ENCODE measurements at places on chromosomes 12 and 14.

GRCh38 chr14:65753061-65753460 is 340.5 kb downstream of the FUT8 start:
- DNase-seq: no peak

DNA sequence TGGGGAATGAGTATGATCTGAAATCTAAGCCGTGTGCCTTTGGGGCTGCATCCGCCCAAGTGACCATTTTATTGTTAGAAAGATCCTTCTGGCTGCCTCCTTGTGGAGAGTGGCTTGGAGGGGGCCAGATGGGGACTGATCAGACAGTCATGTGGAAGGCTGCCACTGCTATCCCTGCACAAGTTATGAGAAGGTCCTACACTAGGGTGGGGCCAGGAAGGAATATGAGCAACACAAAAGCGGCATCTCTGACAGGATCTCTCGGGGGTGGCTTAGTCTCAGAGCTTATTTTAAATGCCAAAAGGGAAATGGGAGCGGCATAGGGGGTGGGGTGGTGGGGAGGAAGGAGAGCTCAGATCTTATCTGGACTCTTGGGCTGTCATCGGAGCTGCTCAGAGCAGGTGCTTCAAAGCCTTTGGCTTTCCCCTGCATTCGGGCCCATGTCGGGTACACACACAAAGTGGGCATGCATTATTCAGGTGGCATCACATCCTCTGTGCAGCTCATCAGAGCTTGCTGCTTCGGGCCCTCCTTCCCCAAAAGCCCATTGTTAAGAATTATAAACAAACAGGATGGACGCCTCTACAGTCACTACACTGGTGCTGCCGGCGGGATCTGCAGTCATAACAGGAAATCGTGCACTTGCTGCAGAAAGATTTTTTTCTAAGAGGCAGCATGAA is 805.4 kb downstream of the VRK1 start:
- no peak for DNase-seq

GRCh38 chr12:10235761-10236631 is 23.3 kb downstream of the GABARAPL1 start:
- DNase-seq: no peak

- no peak for DNase-seq
Measured at GRCh38 chr12:114274131-114274530, 131.8 kb downstream of the TBX5 start.

- DNase-seq: no peak
Measured at GRCh38 chr14:72677664-72678063, 216.2 kb downstream of the DPF3 start.

DNA sequence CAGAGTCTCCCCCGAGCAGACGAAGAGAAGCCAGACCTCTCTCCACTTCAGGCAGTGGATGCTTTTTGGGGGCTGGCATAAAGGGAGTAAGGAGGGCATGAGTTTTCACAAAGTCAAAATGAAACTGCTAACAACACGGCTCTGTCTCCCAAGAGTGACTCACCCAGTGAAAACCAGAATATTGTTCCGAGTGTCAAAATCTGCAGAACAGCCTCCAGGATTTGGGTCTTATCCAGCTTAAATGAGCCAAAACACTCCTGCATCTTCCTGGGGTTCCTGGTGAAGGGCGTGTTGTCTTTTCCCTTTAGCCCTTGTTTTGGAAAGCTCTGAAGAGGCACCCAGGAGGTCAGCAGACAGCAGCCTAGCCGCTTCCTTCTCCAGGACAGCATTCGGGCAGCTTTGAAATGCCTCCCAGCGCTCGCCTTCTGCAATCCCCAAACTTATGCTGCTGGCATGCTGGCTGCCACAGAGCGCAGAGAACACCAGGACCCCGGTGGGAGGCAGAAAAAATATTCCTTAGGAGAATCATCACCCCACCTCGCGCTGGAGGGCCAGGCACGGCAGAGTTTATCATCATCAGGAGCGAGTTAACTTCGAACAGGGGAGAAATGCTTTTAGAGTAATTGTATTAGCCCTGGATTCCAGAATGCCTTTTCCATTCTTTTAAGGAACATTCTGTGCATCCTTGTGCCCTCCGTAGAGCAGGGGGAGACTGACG is 117.7 kb upstream of the NCOR2 start:
- DNase-seq: peak; percentile 87

DNA sequence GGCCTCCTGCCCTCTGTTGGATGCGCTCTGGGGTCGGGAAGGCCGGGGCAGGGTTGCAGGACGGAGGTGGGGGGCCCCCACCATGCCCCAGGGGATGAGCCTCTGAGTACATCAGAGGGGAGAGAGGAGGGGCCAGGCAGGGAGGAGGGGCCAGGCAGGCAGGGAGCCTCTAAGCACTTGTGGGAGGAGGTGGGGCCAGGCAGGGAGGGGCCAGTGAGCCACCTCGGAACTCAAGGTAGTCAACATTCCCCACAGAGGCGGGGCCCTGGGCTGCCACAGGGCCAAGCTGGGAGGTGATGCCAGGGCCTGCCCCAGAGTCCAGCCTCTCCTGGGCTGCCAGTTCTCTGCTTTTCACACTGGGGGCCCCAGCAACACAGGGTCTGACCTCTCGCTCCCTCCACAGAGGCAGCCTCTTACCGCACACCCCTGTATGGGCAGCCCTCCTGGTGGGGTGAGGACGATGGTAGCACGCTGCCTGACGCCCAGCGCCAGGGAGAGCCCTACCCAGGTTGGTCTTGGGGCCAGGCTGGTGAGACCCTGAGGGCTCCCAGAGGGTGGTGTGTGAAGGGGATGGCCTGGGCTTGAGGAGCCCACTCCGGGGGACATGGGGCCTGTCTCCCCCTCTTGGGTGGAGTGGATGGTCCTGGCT is 17.4 kb downstream of the CEP170B start:
- no peak for DNase-seq

- DNase-seq: no peak
Measured at GRCh38 chr12:114403690-114404066, 2.3 kb downstream of the TBX5 start.

DNA sequence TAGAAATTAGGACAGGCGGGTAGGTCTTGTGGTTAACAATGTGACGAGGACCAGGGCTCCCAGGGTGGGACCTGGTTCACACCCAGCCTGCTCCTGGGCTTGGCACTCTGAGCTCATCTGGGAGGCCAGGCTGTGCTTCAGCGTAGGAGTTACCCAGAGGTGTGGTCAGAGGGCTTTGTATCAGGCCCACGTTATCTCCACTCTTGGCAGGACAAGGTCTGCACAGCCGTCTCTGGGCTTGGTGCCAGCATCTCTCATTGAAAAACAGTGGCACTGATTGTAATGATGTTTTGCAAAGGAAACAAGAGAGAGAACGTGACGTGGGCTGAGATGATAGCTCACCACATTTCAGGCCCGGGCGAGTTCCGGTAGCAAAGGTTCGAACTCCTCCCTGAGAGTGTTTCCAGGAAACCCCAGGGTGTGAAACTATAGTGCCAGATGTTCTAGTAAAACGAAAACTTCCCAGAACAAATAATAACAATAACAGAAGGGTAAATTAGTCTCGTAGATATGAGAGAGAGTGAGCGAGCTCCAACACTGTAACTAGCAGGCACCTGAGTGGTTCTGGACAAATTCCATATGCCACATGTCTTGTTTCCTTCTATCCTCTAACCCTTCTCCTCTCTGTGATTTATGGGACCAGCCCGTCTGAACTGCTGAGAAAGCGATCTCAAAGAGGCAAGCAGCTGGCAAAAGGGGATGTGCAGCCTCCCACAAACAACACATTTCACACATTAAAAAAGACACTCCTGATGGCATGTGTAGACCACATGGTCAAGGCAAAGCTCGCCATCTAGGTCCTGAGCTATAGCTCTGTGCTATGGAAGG is 227.3 kb downstream of the KTN1 start:
- DNase-seq: no peak

DNA sequence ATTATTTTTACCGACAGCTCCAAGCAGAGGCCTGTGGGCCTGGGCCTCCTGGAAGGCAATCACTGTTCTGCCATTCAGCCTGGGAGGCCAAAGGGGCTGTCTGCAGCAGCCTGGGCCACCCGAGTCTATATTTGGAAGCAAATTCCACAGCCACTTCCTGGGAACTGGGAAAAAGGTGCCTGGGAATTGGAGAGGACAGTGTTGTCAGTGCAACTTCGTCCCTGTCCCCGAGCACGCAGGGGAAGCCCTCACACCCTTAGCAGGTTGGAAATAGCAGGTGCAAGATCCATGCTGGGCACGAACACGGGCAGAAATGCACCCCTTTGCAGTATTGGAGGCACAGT is 9.6 kb upstream of the TBX5 start:
- no peak for DNase-seq

DNA sequence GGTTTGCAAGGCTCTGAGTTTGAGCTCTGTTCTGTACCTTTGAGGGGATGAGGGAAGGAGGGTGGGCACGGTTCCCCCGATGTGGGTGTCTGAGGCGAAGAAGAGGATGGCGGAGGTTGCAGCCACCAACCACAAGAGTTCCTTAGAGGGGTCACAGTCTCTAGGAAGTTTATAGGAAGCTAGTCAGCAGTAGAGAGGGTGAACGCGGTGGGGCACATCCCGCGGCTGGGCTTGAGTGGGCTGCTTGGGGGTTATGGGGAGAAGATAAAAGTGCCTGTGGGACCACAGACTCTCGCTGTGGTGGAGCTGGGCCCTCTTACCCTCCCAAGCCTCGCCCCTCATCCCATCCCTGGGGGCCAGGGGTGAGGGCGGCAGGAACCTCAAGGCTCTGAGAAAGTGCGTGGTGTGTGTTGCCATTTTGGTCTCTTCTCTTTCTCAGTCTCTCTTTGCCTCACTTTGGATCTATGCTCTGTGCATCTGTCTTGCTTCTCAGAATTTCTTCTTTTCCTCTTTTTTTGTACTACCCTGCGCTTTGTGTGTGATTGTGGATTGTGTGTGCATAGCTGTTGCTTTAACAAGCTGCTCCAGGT is 2.7 kb downstream of the CD4 start:
- no peak for DNase-seq

DNA sequence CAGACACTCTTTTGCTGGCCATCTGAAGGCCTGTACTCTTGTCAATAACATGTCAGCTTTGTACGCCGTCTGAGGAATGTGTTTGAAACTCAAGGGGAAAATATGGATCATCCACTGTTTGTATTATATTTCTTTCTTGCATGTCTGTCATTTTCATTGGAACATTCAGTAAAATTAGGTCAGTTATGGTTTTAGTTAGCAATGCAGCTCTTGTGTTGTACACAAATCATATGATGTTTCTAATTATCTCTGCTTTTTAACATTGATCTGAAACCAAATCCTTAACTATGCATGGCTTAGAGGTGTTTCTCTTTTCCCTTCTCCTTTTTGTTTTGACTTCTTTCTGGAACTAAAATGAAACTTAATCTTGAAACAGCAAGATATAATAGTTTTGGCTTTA is 333.6 kb upstream of the PRICKLE1 start:
- DNase-seq: no peak

DNA sequence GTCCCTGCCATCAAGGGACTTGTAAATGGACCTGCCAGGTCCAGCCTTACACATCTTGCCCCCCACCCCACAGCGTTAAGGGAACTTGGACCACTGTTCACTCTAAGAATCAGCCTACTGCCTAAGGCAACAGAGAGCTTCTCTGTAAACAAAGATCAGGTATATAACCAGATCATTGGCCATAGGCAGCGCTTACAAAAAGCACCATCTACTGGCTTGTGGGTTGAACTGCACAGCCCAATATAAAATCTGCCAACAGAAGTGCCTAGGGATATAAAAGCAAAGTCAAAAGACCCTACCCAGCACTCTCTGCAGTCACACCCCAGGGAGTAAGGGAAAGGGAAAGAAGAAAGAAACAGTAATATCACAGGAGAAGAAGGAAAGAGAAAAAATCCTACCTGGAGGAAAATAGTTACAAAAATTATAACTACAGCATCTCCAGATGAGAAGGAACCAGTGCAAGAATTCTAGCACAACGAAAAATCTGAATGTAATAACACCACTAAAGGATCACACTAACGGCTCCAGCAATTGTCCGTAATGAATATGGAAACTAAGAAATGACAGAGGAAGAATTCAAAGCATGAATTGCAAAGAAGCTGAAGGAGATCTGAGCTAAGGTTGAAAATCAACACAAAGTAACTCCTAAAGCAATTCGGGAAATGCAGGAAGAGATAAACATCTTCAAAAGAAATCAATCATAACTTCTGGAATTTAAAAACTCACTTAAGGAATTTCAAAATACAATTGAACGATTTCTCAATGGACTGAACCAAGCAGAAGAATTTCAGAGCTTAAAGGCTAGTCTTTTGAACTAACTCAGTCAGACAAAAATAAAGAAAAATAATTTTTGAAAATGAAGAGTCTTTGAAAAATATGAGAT is 95.2 kb upstream of the PCED1B start:
- peak; percentile 11 for DNase-seq

DNA sequence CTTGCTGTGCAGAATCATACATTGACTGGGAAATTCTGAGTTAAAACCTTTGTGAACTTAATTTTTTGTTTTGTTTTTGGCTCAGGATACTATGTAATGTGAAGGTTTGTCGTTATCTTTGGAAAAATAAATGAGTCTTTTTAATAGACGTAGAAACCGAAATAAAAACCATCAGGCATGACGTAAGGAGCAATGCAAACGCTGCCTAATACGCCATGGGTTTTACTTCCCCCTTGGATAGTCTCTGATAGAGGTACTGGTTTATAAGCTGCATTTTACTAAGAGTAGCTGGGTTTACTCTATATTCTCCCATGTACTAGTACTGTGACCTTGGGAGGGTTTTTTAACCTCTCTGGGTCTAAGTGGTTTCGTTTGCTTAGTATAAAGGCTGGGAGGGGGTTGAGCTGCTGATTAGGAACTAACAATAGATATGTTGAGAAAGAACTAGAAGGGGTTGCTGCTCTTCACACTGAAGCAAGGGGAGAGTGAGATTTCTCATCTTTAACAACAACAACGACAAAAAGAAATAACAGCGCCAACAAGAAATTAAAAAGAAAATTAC is 66.8 kb upstream of the SLCO1C1 start:
- no peak for DNase-seq

- no peak for DNase-seq
Measured at GRCh38 chr14:31128601-31129526, 78.7 kb downstream of the HECTD1 start.

DNA sequence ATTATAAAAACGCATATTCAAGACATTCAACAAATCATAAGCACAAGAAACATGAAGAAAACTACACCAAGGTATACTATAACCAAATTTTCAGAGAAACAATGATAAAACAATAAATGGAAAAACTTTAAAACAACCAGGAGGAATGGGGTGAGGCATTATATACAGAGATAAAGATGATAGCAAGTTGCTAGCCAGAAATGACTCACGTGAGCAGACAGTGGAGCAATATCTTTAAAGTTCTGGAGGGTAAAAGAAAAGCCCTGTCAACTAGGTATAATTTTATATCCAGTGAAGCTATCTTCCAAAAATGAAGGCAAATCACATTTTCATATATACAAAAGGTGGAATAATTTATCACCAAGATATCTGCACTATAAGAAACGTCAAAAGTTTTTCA is 97.8 kb upstream of the PCED1B start:
- DNase-seq: no peak

GRCh38 chr12:11812586-11813437 is 163.3 kb downstream of the ETV6 start:
- no peak for DNase-seq

- no peak for DNase-seq
Measured at GRCh38 chr12:58841058-58841798, 79.1 kb downstream of the LRIG3 start.

GRCh38 chr12:45502481-45503128 is 226.9 kb upstream of the ARID2 start:
- DNase-seq: no peak

GRCh38 chr12:112035219-112035785 is 22.1 kb downstream of the ERP29 start:
- no peak for DNase-seq

Measured in brain pericyte (primary cell).